Endodermal cell (in vitro differentiated cells): ENCODE measurements at places on chromosomes 16 and 17. TPM values are rescaled to one million over a fixed set of nuclear protein-coding genes. Genes with fewer than 3 reads are reported as not detected.
A peak's percentile ranks its signal among the peaks of the same experiment; 100 is the strongest.

SLC16A6 gene
- total RNA-seq, result 0.07 and 0.18 TPM in 2 replicates

- no peak for DNase-seq
- no peak overlapping the region for H3K27ac ChIP-seq
- H3K4me3 ChIP-seq, result no peak overlapping the region
Observed at GRCh38 chr16:87276924-87277323, 40.3 kb downstream of the C16orf95 start.

DNA sequence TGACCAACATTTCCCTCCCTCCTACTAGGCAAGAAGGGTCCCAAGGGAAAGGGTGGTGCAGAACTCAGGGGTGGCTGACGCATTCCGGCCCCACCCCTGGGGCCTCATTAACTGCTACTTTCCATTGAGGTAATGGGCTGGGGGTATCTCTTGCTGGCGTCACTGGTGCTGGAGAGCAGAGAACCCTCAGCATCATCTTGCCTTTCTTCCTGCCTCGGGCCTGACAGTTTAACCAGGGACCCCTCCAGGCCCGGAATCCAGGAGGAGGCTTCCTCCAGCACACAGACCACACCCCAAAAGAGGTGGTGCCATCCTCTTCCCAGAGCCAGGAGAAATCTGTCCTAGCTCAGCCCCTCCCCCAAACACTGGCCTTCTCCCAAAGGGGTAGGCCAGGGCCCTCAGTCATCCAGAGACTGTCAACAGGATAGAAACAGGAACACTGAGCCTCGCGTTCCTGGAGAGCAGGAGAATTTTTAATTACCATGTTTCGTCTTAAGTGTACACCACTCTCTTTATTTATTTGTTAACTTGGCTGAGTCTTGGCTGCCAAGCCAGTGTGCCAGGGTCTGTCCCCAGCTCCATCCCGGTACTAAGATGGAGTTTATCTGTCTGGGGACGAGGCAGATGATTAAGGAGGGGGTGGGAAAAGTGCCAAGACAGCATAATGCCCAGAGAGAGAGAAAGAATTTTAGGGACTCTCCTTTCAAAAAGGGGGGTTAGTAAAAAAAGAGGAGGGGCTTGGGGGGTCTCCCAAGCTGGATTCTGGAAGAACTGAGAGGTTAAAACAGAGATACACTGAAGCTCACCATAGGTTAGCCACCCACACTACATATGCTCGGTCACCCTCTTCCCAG lies 5.1 kb downstream of the ETV4 start:
- peaks cover 11% of the 10 kb centered on the region for H3K4me1 ChIP-seq
- H3K4me3 ChIP-seq, result no peak overlapping the region
- peak; percentile 83 for DNase-seq
- H3K27ac ChIP-seq, result no peak overlapping the region
- H3K36me3 ChIP-seq, result peaks cover 17% of the 10 kb centered on the region
- no peaks in the 10 kb centered on the region for H3K27me3 ChIP-seq

TMEM114 gene
- 0.25 and 0.40 TPM in 2 replicates for total RNA-seq

- DNase-seq, result no peak
- no peak overlapping the region for H3K4me3 ChIP-seq
- H3K36me3 ChIP-seq, result no peaks in the 10 kb centered on the region
- H3K27ac ChIP-seq, result no peak overlapping the region
Observed at GRCh38 chr16:58450590-58450989, 49.4 kb upstream of the NDRG4 start.

STX8 gene
- total RNA-seq, result 74.6 and 82.5 TPM in 2 replicates

GRCh38 chr17:38706505-38707216 lies 1.6 kb downstream of the MLLT6 start:
- peaks cover 8% of the 10 kb centered on the region for H3K27me3 ChIP-seq
- no peak overlapping the region for H3K27ac ChIP-seq
- peaks cover 9% of the 10 kb centered on the region for H3K4me1 ChIP-seq
- H3K36me3 ChIP-seq, result peaks cover 43% of the 10 kb centered on the region

ITGAX gene
- 0.16 and 0.22 TPM in 2 replicates for total RNA-seq

DNA sequence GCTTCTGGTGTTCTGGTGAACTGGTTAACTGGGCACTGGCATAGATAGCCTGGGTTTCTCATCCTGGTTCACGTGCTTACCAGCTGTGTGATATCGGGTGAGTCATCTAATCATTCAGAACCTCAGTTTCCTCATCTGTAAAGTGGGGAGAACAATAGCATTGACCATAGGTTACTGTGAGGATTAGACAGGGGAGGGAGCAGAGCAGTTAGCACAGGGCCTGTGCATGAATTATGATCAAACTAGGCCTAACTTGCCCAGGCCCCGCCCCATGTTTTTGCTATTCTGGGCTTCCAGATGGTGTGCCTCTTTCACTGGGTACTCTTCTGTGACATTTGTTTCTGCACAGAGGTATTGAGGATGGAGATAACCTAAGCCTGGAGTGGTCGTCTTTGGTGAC lies 4.6 kb upstream of the KLHL36 start:
- H3K36me3 ChIP-seq, result no peaks in the 10 kb centered on the region
- H3K4me1 ChIP-seq, result no peaks in the 10 kb centered on the region
- no peak overlapping the region for H3K27ac ChIP-seq
- H3K4me3 ChIP-seq, result no peak overlapping the region
- peaks cover 6% of the 10 kb centered on the region for H3K27me3 ChIP-seq

GRCh38 chr16:88870608-88871348 lies 4.3 kb upstream of the PABPN1L start:
- DNase-seq, result no peak
- H3K27me3 ChIP-seq, result no peaks in the 10 kb centered on the region
- no peak overlapping the region for H3K4me3 ChIP-seq
- H3K27ac ChIP-seq, result no peak overlapping the region
- H3K4me1 ChIP-seq, result no peaks in the 10 kb centered on the region
